ENCODE measurements at places on chromosomes 4 and X. TPM values are rescaled to one million over a fixed set of nuclear protein-coding genes. Genes with fewer than 3 reads are reported as not detected.

GRCh38 chr4:8105306-8106100 is 53.1 kb downstream of the ABLIM2 start:
- peak overlapping the region; percentile 38 for H3K27ac ChIP-seq
- H3K36me3 ChIP-seq = no peaks in the 10 kb centered on the region
- H3K4me3 ChIP-seq = no peak overlapping the region
- DNase-seq = no peak
- H3K4me1 ChIP-seq = no peaks in the 10 kb centered on the region
- H3K27me3 ChIP-seq = no peaks in the 10 kb centered on the region

DNA sequence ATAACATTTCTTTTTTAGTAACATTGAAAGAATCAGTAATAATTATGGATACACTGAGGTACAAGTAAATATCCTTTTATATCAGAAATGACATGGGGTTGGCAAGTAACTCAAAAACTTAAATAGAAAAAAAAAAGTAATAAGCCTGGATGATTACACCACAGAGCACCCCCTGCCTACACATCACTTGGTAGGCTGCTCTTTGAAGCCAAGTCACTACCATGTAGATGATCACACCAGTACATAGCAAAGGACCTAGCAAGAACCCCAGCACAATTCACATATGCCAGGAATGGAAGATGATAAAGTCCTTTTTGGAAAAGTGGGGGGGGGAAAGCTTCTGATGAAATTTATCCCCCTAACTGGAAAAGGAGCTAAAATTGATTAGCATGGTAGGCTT is 56.9 kb downstream of the METTL14 start:
- no peaks in the 10 kb centered on the region for H3K4me1 ChIP-seq
- H3K4me3 ChIP-seq = no peak overlapping the region
- H3K27ac ChIP-seq = no peak overlapping the region
- no peak for DNase-seq
- H3K36me3 ChIP-seq = peaks cover 68% of the 10 kb centered on the region

DNA sequence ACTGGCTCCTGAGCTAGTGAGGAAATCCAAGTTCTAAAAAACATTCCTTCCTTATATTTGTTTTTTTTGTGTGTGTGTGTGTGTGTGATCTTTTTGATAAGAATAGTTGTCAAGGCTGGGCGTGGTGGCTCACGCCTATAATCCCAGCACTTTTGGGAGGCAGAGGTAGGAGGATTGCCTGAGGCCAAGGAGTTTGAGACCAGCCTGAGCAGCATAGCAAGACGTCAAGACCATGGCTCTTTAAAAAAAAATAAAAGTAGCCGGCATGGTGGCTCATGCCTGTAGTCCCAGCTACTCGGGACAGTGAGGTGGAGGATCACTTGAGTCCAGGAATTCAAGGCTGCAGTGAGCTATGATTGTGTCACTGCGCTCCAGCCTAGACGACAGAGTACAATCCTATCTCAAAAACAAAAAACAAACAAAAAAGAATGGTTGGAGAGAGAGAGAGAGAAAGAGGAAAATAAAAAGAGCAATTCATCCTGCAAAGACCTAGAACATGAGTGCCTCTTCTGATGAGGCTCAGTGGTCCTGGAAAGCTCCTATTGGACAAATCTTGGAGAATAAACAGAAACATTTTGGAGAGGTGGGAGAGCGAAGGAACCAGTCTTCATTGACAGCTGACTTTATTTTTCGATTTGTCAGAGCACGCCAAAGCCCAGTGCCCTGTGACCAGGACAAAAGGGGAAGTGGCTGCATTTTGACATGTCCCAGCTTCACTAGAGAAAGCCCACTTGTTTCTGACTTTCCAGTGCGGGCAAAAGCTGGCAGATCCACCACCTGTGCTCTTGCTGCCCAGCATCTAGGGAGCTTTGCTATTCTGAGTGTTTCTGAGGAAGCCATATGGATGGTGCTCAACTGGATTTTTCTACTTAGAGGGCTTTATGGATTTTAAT is 244.7 kb downstream of the PALLD start:
- H3K4me3 ChIP-seq = no peak overlapping the region
- H3K27ac ChIP-seq = no peak overlapping the region
- H3K36me3 ChIP-seq = no peaks in the 10 kb centered on the region
- no peak for DNase-seq

GRCh38 chr4:83083925-83084475 is 30.5 kb downstream of the PLAC8 start:
- H3K4me3 ChIP-seq = no peak overlapping the region
- H3K27me3 ChIP-seq = no peaks in the 10 kb centered on the region
- peak; percentile 47 for DNase-seq
- no peaks in the 10 kb centered on the region for H3K36me3 ChIP-seq

GRCh38 chr4:157405070-157405469 is 184.5 kb downstream of the GRIA2 start:
- no peak overlapping the region for H3K27ac ChIP-seq
- no peaks in the 10 kb centered on the region for H3K27me3 ChIP-seq
- H3K36me3 ChIP-seq = no peaks in the 10 kb centered on the region
- H3K4me3 ChIP-seq = no peak overlapping the region

GRCh38 chrX:135454816-135455215 is 33.1 kb downstream of the SMIM10L2A start:
- DNase-seq = no peak
- H3K4me1 ChIP-seq = no peaks in the 10 kb centered on the region
- H3K36me3 ChIP-seq = no peaks in the 10 kb centered on the region
- no peaks in the 10 kb centered on the region for H3K27me3 ChIP-seq

GRCh38 chr4:166989886-166990285 is 244.4 kb downstream of the SPOCK3 start:
- H3K27me3 ChIP-seq = no peaks in the 10 kb centered on the region
- no peaks in the 10 kb centered on the region for H3K36me3 ChIP-seq
- DNase-seq = no peak
- H3K27ac ChIP-seq = no peak overlapping the region
- no peak overlapping the region for H3K4me3 ChIP-seq

DNA sequence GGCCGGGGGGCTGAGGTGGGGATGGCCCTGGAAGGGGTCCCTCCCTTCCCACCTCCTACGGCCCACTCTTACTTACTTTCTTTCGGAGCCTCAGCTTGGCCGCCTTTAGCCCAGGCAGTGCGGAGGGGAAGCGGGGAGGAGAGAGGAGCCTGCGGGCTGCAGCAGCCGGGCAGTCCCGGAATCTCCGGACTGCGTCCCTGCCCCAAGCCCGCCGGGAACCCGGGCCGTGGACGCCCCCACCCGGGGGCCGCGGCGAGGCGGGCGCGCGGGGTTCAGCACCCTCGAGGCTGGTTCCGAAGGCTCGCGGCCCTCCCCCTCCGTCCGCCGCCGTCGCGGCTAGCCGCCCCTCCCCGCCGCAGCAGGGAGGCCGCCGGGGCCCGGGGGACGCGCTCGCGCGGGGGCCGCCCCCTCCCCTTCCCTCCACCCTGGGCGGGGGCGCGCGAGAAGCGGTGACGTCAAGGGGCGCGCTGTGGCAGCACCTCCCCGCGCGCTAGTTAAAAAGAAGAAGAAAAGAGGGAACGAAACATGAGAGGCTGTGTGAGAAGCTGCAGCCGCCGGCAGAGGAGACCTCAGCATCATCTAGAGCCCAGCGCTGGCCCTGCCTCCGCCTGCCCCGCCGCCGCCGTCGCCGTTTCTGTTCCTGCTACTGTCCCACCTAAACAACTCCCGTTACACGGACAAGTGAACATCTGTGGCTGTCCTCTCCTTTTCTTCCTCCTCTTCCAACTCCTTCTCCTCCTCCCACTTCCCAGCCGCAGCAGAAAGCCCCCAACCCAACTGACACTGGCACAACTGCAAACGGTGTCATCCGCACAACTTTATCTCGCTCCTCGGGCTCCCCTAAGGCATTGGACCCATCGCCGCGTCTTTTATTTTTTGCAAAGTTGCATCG is at the start of gene HHIP:
HHIP (plus strand) TSS at position 526 of the 892 bp plus-strand sequence. CDS start 520 bp downstream, outside the sequence.
- no peaks in the 10 kb centered on the region for H3K36me3 ChIP-seq
- peaks cover 16% of the 10 kb centered on the region for H3K4me1 ChIP-seq
- H3K4me3 ChIP-seq = peak within 1 kb of the TSS; percentile 70
- H3K27ac ChIP-seq = no peak within 1 kb of the TSS

GRCh38 chrX:20637351-20637750 is 370.6 kb upstream of the RPS6KA3 start:
- peaks cover 10% of the 10 kb centered on the region for H3K27me3 ChIP-seq
- no peaks in the 10 kb centered on the region for H3K4me1 ChIP-seq
- no peak overlapping the region for H3K27ac ChIP-seq
- no peak overlapping the region for H3K4me3 ChIP-seq
- DNase-seq = no peak
- no peaks in the 10 kb centered on the region for H3K36me3 ChIP-seq

DNA sequence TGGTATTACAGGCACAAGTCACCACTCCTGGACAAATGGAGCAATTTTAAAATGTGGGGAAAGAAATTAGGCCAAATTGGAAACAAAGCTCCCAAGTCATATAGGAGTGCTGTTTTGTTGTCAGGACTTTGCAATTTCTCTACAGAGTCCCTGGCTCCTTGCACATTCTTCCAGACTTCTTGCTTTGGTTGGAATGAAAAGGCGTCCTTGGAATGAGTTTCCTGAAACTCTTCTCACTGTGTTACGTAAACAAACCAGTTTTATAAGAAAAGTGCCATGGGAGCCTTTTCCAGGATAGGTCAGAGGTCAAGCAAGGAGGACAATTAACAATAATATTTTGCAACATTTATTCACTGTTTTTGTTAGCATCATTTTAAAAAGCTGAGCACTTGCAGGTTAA is 32.4 kb upstream of the KIT start:
- no peaks in the 10 kb centered on the region for H3K4me1 ChIP-seq
- H3K27me3 ChIP-seq = no peaks in the 10 kb centered on the region
- H3K36me3 ChIP-seq = no peaks in the 10 kb centered on the region
- no peak for DNase-seq
- no peak overlapping the region for H3K4me3 ChIP-seq

DNA sequence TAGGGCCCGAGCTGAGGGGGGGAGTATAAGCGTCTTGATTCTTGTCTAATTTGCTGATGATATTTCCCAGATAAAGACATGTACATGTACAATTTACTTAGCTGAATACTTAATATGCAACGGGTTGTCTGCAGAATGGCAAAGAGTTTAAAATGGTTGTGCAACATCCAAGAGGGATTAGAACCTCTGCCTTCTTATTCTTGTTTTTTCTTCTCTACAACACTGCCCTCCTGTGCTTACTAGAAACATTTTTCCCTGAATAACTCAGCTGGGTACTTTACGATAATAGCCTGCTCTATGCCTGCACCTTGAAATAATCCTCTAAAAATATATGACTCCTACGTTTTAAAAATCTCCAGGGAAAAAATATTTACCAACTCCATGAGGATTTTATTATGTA is 41.8 kb downstream of the INTS12 start:
- peaks cover 10% of the 10 kb centered on the region for H3K27me3 ChIP-seq
- H3K27ac ChIP-seq = no peak overlapping the region
- no peak for DNase-seq
- H3K4me3 ChIP-seq = no peak overlapping the region
- H3K36me3 ChIP-seq = no peaks in the 10 kb centered on the region

DNA sequence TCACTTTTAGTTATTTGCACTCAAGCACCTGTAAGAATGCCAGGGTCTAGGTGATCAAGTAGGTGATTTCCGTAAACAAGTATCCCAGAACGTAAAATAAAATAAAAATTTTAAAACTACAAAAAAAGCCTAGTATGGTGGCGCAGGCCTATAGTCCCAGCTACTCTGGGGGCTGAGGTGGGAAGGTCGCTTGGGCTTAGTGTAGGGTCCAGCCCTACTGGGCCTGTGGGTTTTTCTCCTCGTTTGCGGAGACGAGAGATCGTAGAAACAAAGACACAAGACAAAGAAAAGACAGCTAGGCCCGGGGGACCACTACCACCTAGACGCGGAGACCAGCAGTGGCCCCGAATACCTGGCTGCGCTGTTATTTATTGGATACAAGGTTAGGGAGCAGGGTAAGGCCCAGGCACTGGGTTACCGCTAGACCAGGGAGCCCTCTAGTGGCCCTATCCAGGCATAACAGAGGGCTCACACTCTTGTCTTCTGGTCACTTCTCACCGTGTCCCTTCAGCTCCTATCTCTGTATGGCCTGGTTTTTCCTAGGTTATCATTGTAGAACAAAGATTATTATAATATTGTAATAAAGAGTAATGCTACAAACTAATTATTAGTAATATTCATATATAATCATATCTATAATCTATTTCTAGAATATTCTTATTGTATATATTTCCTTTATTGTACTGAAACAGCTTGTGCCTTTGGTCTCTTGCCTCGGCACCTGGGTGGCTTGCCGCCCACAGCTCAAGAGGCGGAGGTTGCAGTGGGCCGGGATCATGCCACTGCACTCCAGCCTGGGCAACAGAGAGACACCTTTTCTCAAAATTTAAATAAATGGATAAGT is 38.4 kb downstream of the SAGE1 start:
- no peak overlapping the region for H3K27ac ChIP-seq
- H3K4me1 ChIP-seq = no peaks in the 10 kb centered on the region
- H3K27me3 ChIP-seq = no peaks in the 10 kb centered on the region
- peak; percentile 84 for DNase-seq
- no peak overlapping the region for H3K4me3 ChIP-seq
- no peaks in the 10 kb centered on the region for H3K36me3 ChIP-seq

GRCh38 chrX:12945494-12945893 is 29.4 kb upstream of the TMSB4X start:
- H3K27ac ChIP-seq = no peak overlapping the region
- DNase-seq = no peak
- no peaks in the 10 kb centered on the region for H3K27me3 ChIP-seq
- H3K4me1 ChIP-seq = no peaks in the 10 kb centered on the region
- H3K4me3 ChIP-seq = peak overlapping the region; percentile 53

DNA sequence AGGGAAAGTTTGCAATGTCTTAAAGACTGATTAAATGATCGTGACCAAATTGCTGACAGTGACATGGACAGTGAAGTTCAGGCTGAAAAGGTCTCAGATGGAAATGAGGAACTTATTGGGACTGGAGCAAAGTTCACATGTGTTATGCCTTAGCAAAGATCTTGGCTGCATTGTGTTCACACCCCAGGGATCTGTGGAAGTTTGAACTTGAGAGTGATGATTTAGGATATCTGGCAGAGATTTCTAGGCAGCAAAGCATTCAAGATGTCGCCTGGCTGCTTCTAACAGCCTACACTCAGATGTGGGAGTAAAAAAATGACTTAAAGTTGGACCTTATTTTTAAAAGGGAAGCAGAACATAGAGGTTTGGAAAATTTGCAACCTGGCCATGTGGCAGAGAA is 21.4 kb downstream of the SCARB2 start:
- H3K27ac ChIP-seq = no peak overlapping the region
- no peak for DNase-seq
- H3K36me3 ChIP-seq = peaks cover 19% of the 10 kb centered on the region
- no peaks in the 10 kb centered on the region for H3K27me3 ChIP-seq

DBET gene
- total RNA-seq = not detected

EGFL6 gene
- total RNA-seq = 0.19 TPM

TMSB15C gene
- total RNA-seq = 7.1 TPM

NXF2 gene
- total RNA-seq = 0.75 TPM

RS1 gene
- 0.11 TPM for total RNA-seq

FMR1NB gene
- total RNA-seq = not detected

ATOH1 gene
- total RNA-seq = 1.6 TPM

OTOP1 gene
- total RNA-seq = not detected

NAP1L3 gene
- total RNA-seq = 20.5 TPM

RAB33A gene
- total RNA-seq = 0.25 TPM

Measured in endodermal cell (in vitro differentiated cells).